Left ventricle myocardium superior (tissue), 1 donor: ENCODE measurements at places on chromosomes 7 and 10. TPM values are rescaled to one million over a fixed set of nuclear protein-coding genes. Genes with fewer than 3 reads are reported as not detected.

- no peak for DNase-seq
These were observed 90.0 kb downstream of the EGFR start for GRCh38 chr7:55108818-55109217.

- DNase-seq: no peak
These were observed 129.0 kb downstream of the HIBADH start for GRCh38 chr7:27533652-27534081.

The GRID2IP gene
- not detected for total RNA-seq

GRCh38 chr7:39130274-39130673 is 152.6 kb downstream of the POU6F2 start:
- no peak for DNase-seq

- DNase-seq: no peak
These were observed 218.2 kb upstream of the KMT2E start for GRCh38 chr7:104795616-104796398.

The PGAM2 gene
- 967 TPM for total RNA-seq
